ENCODE measurements at places on chromosomes 5 and 9. TPM values are rescaled to one million over a fixed set of nuclear protein-coding genes. Genes with fewer than 3 reads are reported as not detected.

The SPRY4 gene
- total RNA-seq: 0.93 TPM

The STKLD1 gene
- total RNA-seq: 0.40 TPM

The UHRF2 gene
- 70.9 TPM for total RNA-seq

The PRKAA1 gene
- total RNA-seq: 46.9 TPM

The GRM6 gene
- total RNA-seq: not detected

The CD274 gene
- total RNA-seq: 25.0 TPM

The CYSRT1 gene
- 0.42 TPM for total RNA-seq

The C7 gene
- total RNA-seq: not detected

The FASTKD3 gene
- total RNA-seq: 9.6 TPM

The PCDHB2 gene
- total RNA-seq: not detected

The HTR1A gene
- total RNA-seq: not detected

The PCDHB5 gene
- total RNA-seq: not detected

The PCDHB14 gene
- total RNA-seq: not detected

The TRUB2 gene
- total RNA-seq: 37.5 TPM

GRCh38 chr9:107895501-107896001 lies 406.0 kb upstream of the KLF4 start:
- DNase-seq: no peak

DNA sequence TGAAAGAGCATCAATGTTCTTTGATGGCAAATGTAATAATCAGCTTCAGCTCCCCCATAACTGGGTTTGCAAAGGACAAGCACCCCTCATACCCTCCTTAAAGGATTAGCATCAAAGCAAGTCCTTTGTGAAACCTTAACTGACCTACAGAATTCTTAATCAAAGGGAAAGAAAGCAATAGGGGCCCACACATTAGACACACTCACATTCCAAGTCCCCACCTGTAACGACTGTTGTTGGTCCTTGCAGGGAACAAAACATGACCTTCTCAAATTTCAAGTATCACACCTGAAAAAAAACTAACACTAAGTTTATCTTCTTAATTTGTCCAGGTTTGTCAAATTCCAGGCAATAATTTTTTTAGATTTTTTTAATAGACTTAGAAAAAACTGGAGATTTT lies 32.6 kb downstream of the TTC39B start:
- DNase-seq: no peak

DNA sequence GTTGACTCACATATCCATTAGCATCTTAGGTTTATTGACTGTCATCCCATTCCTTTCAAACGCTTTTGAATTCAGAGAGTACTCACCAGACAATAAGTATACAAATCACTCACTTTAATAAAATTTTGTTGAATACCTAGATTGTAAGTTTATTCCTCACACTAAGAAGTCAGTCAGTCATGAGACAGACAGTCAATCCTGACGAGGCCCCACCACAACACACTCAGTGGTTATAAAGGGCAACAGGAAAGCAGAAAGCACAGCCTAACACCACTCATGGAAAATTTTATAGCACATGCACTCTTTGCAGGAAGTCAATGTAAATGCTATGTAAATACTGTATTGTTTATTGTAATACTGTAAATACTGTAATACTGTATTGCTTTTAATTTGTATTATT lies 176.3 kb upstream of the PTGER4 start:
- DNase-seq: peak; percentile 73

DNA sequence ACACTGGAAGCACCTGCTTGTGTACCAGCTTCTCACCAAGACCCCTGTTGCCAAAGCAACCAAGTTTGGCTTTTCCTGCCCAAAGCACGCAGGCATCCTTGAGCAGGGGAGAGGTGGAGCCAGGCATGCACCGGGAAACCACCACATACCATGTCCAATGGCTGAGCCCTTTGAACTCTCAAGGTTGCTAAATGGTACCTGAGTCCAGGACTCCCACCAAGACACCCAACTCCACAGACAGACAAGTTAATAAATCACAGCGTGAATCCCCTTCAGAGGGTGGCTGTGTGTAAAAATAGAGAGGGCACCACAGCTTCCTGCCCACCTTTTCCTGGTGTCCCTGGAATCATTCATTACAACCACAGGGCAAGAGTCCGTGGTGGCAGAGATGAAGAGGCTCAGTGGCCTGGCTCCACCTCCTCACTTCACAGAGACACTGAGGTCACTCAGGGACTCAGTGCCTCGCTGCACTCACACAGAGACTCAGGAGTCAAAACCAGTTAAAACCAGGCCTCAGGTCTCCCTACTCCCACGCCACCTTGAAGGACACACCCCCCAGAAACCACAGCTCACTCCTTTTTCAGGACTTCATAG lies 143.7 kb downstream of the C5orf15 start:
- DNase-seq: peak; percentile 60

GRCh38 chr5:115100319-115100955 lies 69.3 kb downstream of the TRIM36 start:
- no peak for DNase-seq

GRCh38 chr5:93425096-93425495 lies 155.9 kb downstream of the NR2F1-AS1 start:
- DNase-seq: no peak

GRCh38 chr9:100591639-100592412 lies 13.9 kb downstream of the CAVIN4 start:
- no peak for DNase-seq

- peak; percentile 53 for DNase-seq
Observed at GRCh38 chr5:158382473-158382872, 523.5 kb upstream of the CLINT1 start.

- DNase-seq: no peak
Observed at GRCh38 chr5:170345971-170346370, 43.2 kb downstream of the KCNMB1 start.

DNA sequence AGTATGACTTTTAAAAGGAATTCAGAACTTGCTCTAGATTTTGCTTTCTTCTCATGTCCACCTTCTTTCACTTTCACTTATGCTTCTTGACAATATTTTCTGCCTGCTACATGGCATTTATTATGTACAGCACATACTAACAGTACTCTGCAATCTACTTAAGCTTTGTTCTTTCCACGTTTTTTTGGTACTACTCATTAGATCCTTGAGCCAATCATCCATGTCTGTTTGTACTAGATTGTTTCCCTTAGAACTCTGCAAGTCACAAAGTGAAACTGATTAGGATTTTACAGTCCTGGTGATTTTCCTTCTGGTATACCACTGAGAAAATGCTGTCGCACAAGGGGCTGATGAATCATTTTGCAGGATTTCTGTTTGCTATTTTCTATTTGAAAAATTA lies 78.3 kb downstream of the PARP8 start:
- DNase-seq: no peak

GRCh38 chr5:88880201-88880600 lies 2.8 kb downstream of the MEF2C start:
- DNase-seq: no peak

DNA sequence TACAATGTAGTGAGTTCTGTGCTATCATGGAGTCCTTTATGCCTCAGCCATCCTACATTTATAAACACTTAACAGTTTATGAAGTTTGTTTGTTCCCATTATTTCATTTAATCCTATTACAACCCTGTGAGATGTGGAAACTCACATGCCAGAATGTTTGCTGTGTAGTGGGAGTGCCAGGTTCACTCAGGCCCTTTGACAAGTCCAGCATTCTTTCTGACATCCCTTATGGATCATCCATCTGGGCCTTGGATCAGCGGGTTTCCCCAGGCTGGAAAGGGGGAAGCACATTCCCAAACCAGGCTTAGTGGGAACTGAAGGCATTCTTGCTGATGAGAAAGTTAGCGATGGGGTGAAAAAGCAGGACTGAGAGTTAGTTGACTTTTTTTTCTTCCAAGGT lies 128.1 kb upstream of the OTULINL start:
- DNase-seq: no peak

GRCh38 chr5:118937393-118938061 lies 50.8 kb downstream of the DTWD2 start:
- DNase-seq: no peak

DNA sequence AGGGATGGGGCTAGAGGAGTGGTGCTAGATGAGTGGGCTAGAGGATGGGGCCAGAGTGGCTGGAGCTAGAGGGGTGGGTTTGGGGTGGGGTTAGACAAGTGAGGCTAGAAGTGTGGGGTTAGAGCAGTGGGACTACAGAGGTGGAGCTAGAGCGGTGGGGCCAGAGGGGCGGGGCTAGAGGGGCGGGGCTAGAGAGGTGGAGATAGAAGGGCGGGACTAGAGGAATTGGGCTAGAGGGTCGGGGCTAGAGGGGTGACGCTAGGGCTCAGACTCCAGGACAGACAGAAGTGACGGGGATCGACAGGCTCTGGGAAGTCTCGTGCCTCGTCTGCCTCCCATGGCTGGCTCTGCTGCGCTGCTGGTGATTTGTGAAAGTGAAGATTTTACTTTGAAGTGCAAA lies 31.0 kb upstream of the TENT4A start:
- DNase-seq: no peak

- DNase-seq: no peak
Observed at GRCh38 chr5:163478126-163478981, 17.9 kb downstream of the HMMR start.

GRCh38 chr9:28779243-28779642 lies 1206.0 kb upstream of the C9orf72 start:
- no peak for DNase-seq

GRCh38 chr5:122877518-122877917 lies 32.1 kb downstream of the SNX24 start:
- no peak for DNase-seq

DNA sequence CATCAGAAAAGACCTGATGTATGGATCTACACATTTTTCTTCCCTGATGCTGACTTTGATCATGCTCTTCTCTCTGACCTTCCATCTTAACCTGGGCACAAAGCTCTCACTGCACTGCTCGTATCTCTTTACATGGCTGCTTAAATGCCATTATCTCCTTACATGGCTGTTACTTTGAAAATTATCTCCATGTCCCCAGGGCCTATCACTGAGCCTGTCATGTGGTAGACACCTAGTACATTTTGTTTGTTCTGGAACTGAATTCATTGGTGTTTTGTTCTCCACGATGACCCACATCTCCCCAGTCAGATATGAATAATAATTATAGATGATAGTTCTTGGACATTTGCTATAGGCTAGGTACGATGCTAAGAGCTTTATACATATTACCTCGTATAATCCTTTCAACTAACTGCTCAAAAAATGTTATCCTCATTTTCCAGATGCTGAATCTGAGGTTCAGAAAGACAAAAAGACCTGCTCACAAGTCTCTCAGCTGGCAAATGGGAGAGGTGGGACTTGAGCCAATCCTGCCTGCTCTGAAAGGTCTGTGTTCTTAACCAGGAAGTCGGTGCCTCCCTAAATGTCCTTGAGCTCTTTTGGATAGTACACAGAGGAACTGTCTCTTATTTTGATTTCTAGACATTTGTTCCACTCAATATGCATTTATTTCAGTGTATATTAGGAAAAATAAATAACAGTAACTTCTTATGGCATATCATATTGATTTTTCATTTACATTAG lies 9.8 kb upstream of the CPEB4 start:
- no peak for DNase-seq

DNA sequence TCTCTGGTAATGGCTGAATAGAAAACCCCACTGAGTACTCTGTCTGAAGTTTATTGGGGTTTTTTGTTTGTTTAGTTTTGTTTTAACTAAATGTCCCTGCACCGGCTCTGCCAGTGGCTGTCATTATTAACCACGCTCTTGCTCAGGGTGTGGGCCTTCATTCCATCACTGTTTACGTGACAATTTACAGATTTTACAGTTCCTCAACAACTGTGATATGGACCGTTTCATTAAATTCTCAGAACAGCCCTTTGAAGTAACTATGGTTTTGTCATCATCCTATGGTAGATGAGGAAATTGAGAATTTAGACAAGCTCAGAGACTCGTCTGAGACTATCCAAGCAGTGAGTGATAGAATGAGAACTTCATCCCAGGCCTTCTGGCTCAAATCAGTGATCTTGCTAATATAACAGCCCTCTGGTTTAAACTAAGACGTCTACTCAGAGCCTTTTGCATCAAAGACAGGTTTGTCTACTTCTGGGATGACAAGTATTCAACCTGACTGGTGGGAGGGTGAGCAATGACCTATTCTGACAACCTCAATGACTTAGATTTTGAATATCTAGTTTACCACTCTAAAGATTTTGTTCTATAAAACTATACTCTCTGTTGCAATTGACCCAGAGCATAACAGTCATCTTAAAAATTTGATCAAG lies 77.3 kb upstream of the MAP3K1 start:
- DNase-seq: peak; percentile 7

DNA sequence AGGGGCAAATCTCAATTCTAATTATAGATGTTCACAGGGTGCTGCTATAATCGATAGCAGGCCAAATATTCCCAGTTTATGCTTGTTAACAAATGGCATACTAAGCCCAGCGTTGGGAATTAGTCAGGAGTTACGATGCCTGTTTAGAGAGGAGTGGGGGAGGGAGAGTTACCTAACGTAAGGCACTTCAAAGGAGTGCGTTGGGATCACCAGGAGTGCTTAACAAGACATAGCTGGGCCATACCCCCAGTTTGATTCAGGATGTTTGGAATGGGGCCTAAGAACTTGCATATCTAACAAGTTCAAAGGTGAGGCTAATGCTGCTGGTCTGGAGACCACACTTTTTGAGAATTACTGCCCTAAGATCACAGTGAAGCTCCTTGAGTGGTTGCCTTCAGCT lies 14.5 kb upstream of the SRP19 start:
- DNase-seq: no peak
